ENCODE measurements at places on chromosomes 1 and 21.

GRCh38 chr1:111236379-111236778 is 8.9 kb downstream of the CHI3L2 start:
- no peak for DNase-seq

DNA sequence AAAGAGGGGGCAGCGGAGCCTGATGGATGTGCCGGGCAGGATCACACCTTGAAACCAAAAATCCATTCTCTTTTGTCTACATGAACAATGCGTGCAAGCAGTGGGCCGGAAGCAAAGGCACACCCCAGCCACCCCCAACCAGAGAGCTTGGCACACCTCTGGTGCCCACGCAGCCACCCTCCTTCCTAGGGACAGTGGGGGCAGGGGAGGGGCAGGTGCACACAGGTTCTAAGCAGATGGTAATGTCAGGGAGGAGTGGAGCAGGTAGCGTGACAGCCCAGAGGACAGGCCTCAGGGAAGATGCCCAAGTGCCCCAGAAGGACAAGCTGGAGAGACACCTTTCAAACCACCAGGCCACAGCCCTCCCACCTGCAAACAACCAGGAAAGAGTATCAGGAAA is 36.5 kb downstream of the SYF2 start:
- DNase-seq = no peak

DNA sequence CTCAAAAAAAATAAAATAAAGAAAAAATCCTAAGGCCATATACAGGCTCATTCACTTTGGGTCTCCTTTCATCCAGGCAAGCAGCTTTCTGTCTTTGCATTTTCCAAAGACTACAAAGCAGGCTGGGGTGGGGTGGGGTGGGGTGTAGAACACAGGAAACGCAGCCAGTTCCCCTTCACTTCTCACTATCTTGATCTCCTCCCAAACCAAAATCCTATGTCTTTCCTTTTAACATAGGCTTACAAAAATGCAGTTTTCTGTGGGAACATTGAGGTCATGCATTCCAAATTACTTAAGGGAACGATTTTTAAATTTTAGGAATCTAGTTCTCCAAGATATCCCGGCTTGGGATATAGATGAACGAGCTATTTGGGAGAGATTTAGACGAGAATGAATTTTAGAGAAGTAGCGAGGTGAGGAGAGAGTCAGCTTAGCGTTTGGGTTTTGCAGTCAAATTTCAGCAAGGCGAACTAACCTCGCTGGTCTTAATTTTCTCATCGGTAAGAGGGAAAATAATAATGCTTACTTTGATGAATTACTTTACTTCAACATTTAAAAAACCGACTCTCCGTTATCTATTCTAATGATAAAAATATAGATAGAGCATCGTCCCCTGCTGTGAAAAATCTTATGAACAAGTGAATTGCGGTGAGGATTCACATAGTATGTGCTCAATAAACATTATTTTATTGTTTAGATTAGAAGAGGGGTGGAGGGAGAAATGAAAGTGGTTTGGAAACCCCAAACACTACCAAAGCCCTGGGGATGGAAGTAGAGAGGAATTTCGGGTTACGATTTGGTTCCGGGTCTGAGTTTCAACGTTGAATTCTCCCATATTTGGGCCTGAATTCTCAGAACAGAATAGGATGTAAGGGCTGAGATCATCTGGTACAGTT is 735 bp upstream of the STX12 start:
- no peak for DNase-seq

GRCh38 chr1:95753382-95754016 is 519.5 kb downstream of the RWDD3 start:
- no peak for DNase-seq

DNA sequence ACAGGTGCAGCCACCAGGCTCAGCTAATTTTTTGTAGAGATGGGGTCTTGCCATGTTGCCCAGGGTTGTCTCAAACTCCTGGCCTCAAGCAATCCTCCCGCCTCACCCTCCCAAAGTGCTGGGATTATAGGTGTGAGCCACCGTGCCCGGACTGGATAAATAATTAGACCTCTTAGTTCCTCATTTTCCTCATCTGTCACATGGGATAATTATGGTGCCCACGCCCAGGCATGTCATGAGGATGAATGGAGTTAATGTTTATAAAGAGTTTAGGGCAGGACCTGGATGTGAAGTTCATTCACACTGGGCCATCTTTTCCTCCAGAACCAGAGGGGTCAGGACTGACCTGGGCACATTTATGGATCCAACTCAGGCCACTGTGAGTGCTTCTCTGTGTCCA is 23.7 kb downstream of the PADI3 start:
- no peak for DNase-seq

DNA sequence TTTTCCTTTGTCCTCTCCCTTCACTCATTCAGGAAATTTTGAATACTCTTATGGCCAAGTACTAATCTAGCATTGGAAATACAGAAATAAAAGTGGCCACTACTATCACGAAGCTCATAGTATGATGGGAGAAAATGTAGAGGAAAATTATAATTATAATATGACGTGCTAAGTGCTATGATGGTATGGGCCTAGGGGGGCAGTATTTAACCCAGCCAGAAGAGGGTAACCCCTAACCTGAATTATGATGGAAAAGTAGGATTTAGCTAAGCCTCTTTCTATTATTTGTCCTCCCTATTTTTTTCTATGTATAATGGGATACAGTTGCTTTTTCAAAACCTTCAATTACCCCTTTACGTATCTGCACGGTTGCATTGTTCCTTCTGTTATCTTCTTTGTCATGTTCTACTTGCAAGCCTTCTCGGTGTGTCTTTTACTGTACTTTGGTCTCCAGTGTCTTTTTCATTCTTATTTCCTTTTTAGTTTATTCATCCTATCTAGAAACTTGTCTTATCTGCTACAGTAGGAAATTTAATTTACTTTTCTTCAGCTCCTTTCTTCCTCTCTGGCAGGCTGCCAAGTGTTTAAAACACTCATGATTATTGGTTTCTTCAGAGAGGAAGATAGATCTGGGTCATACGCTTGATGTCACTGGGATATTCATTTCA is 88.8 kb upstream of the GPR52 start:
- DNase-seq = no peak

- no peak for DNase-seq
Measured at GRCh38 chr1:58864654-58865053, 80.8 kb upstream of the JUN start.

- no peak for DNase-seq
Measured at GRCh38 chr1:100039591-100039990, 69.8 kb downstream of the SLC35A3 start.

GRCh38 chr1:231890791-231891190 is 264.2 kb downstream of the DISC1 start:
- no peak for DNase-seq

- no peak for DNase-seq
Measured at GRCh38 chr1:119883826-119884225, 12.5 kb downstream of the ADAM30 start.

- peak; percentile 32 for DNase-seq
Measured at GRCh38 chr1:43009274-43009673, 50.6 kb upstream of the SLC2A1 start.

DNA sequence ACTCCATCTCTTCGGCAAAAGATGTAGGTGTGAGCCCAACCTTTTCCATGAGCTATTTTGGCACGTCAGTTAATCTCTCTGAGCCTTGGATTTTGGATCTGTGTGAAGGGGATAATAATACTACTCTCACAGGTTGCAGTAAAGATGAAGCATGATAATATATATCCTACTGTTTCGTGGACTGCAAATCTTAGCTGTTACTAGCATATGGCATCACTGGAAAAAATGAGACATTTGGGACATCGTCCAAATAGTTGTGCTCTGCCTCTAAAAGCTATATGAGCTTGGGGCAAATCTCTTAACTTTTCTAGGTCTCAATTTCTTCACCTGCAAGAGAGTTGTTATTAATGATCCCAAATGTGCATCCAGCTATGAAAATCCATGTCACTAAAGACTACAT is 147.4 kb upstream of the ZRANB2 start:
- no peak for DNase-seq

DNA sequence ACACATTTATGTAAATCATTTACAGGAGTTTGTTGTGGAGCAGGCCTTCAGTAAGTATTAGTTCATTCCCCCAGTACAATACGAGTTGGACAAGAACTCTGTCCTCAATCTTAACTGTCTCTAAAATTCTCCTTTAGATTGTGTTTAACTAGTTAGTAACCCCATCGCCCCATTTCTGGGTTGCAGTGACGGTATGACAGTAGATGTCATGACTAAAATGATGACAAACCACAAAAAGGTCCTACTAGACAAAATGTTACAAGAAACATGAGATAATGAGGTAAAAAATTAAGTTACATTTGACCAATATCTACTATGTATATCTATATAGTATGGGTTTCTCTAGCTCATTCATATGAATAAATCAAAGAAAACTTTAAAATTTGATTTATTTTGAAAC is 41.1 kb downstream of the CD58 start:
- no peak for DNase-seq

DNA sequence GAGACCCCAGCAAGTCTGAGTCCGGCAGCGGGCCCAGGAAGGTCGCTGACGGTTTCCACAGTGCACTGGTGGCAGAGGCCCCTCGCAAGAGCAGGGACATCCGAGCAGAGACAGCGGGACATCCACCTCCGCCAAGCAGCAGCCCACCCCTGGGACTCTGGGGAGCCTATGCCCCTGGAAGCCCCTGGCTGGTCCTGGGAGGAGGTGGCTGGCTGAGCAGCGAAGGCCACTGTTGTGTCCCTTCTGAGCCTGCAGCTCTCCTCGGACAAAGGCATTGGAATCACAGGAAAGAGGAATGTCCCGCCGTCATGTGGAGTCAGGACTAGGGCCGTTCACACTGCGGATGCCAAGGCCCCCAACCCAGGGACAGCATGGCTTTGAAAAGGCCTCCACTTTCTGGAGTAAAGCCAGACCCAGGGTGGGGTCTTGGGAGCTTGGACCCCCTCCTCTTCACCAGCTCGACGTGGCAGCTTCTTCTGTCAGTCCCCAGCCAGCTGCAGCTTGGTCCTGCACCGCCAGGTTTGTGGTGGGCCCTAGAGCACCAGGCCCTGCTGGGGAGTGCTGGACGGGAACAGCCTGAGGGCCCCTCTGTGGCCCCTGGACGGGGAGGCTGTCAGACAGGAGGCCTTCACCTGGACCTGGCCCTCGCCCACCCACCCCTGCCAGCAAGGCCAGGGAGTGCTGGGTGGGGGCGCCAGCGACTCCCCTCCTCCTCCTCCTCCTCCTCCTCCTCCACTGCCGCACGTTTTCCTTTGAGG is 1.4 kb downstream of the MEGF6 start:
- DNase-seq = no peak

DNA sequence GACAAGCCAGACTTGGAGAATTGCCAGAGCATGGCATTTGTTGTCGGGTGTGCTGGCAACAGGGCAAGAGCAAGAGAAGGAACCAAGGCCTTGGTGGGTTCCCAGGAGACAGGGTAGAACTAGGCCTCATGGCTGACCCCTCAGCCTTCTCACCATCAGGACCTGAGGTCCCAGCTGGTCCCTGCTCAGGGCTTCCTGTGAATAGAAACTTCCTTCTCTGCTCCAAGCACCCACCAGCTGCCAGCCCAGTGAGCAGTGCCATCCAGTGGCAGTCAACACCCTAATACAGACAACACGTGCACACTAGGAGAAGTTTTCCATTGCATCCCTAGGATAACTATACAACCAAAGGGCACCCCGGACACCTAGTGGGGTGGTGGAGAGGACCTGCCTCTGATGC is 22.8 kb downstream of the S100A6 start:
- no peak for DNase-seq

- DNase-seq = no peak
Measured at GRCh38 chr1:85894651-85895050, 186.4 kb upstream of the ZNHIT6 start.

DNA sequence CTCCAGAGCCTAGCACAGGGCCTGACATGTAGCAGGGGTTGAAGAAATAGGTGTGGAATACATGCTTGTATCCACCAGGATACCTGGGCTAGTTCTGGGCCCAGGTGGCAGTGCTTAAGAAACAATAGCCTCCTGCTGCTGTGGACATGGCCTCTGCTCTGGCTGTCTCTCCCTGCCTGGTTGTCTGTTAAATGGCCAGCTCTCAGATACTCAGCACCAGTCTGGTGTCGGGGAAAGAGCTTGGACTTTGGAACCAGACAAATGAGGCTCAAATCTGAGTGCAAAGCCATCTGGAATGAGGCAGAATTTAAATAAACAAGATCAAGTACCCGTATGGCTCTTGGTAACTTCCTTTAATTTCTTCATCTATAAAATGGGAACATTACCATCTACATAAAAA is 31.5 kb downstream of the SESN2 start:
- DNase-seq = no peak

GRCh38 chr1:174049514-174049913 is 27.4 kb upstream of the RC3H1 start:
- no peak for DNase-seq

- DNase-seq = no peak
Measured at GRCh38 chr1:230416430-230416829, 9.7 kb downstream of the PGBD5 start.

- DNase-seq = no peak
Measured at GRCh38 chr1:67211589-67212563, 45.6 kb downstream of the IL23R start.

DNA sequence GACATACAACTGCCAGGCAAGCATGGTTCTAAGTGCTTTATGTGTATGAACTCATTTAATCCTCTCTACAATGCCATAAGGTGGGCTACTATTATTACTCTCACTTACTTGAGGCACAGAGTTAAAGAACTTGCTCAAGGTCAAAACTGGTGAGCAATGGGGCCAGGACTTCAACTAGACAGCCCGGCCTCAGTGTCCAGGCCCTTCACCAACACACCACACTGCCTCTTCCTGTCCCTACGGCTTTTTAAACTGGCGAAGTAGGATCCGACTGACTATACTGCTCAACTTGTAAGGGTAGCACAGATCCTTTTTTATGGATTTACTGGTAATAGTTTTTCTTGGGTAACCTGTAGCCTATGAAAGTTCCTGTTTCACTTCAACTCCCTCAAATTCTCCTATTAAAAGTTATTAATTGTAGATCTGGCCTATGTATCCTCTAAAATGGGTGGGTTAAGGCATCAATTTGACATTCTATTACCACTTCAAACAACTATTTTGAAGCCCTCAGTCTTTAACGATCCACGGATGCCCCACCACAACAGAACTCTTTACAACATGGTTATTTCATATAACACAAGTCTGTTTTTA is 4.3 kb downstream of the ERRFI1 start:
- DNase-seq = no peak

DNA sequence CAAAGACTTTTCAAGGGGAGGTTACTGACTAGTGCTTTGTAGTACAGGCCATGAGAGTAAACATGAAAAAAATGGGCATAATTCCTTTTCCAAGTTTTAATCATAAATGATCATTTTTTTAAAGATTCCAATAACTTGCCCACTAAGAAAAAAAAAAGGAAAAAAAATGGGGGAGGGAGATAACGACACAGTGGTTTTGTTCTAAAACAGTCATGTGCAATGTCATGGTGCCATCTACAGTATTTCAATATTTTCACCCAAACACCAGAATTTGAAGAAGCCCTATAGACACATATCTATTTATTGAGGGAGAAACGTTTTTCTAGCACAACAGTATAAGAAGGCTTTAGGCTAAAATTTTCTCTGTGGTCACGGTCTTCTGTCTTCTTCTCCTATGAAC is 250.2 kb downstream of the LTN1 start:
- DNase-seq = no peak

DNA sequence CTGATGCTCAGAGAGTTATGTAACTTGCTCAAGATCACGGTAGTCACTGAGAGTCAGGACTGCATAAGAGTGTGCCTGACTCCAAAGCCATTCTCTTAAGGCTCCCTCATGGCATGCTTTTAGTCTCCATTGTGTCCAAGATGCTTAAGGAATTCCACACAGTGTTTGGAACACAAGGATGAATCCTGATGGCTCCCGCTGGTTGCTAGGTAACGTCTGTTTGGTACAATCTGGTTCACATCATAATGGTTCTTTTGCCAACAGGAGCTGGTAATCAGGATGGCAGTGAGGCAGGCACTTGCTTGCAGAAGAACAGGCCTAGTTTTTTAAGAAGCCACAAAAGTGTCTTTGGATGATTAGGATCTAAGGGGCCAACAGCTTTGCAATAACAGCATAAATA is 436.5 kb upstream of the DAB1 start:
- DNase-seq = no peak
